ENCODE measurements at places on chromosomes 2 and 18.

DNA sequence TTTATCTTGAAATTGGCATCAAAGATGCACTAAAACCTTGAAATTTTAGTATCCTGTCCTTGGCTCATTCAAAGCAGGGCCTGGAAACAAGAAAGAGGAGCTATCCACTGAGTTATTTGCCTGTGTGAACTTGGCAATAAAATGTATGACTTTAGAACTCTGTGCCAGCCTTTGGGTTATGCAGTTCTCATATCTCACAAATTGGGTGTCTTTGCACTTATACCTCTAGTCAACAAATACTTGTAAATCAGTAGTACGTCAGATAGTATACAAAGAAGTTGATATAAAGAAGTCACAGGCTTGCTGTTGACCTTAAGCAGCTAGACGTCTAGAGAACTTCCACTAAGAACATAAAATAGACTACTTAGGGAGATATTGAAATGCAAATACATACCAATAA lies 1331.9 kb downstream of the DPP10 start:
- DNase-seq, result no peak

GRCh38 chr18:9731380-9731779 lies 23.3 kb downstream of the RAB31 start:
- DNase-seq, result no peak

DNA sequence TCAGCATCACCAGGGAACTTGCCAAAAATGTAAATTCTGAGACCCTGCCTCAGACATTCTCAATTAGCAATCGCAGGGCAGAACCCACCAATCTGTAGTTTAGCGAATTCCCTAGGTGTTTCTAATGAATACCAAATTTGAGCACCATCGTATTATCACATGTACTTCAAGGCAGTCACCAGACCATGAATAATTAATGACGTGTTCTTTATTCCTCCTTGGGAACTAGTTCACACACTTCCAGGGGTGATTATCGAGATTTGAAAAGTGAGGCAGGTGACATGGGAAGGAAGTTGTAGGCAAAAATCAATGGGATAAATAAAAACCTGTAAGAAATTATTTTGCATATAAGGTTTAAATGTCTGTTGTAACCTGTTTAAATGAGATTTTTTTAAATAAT lies 102.5 kb upstream of the CRIM1 start:
- no peak for DNase-seq

DNA sequence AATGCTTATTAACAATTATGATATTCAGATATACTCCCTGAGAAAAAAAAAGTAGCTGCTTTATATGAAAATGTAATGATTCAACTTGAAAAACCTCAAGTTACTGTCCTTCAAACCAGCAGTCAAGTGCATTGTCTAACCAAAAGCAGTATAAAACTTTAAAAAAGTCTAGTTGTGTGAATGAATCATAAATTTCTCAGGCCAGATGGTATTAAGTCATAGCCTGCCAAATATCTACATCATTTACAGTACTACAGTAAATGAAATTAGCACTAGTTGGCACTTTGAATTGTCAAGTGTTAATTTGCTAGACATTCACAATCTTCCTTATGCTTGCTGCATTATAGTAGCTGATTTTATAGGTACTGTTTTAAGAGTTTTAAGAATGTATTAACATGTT lies 85.9 kb downstream of the CBLN2 start:
- no peak for DNase-seq

- DNase-seq, result no peak
Measured at GRCh38 chr2:29253026-29253425, 137.8 kb downstream of the CLIP4 start.

- no peak for DNase-seq
Measured at GRCh38 chr2:118971245-118972122, 29.5 kb downstream of the MARCO start.

- no peak for DNase-seq
Measured at GRCh38 chr18:46378864-46379207, 274.7 kb downstream of the HAUS1 start.

- DNase-seq, result no peak
Measured at GRCh38 chr2:179253226-179253625, 11.4 kb downstream of the SESTD1 start.

- no peak for DNase-seq
Measured at GRCh38 chr18:28127228-28127627, 49.7 kb downstream of the CDH2 start.

- no peak for DNase-seq
Measured at GRCh38 chr2:203660465-203660864, 46.0 kb upstream of the CD28 start.

GRCh38 chr2:12796657-12797056 lies 79.9 kb downstream of the TRIB2 start:
- no peak for DNase-seq

- DNase-seq, result no peak
Measured at GRCh38 chr2:221571551-221572218, 419 bp downstream of the EPHA4 start.

- DNase-seq, result peak; percentile 84
Measured at GRCh38 chr2:85266146-85267041, 61.4 kb downstream of the TGOLN2 start.

DNA sequence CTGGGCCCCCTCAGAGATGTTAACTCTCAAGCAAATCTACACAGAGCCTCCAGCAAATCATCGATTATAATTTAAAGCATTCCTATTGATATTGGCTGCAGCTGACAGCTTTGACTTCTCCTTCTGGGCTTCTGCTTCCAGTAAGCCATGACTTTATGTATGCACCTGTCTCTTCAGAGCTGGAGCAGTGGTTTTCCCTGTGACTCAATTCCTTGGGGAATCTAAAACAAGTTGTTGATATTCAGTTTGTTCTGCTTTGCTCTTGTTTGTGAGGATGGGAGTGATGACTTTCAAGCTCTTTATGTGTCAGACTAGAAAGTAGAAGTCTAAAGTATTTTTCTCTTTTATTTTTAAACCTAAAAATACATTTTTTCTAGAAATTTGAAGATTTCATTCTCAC lies 45.1 kb upstream of the TNP1 start:
- DNase-seq, result no peak

- no peak for DNase-seq
Measured at GRCh38 chr2:24739354-24740025, 53.7 kb downstream of the PTRHD1 start.

GRCh38 chr2:84459944-84460429 lies 907 bp upstream of the SUCLG1 start:
- no peak for DNase-seq

- DNase-seq, result peak; percentile 16
Measured at GRCh38 chr2:96801786-96802595, 14.1 kb upstream of the CNNM3 start.

- DNase-seq, result no peak
Measured at GRCh38 chr2:224969095-224969494, 73.2 kb downstream of the DOCK10 start.

DNA sequence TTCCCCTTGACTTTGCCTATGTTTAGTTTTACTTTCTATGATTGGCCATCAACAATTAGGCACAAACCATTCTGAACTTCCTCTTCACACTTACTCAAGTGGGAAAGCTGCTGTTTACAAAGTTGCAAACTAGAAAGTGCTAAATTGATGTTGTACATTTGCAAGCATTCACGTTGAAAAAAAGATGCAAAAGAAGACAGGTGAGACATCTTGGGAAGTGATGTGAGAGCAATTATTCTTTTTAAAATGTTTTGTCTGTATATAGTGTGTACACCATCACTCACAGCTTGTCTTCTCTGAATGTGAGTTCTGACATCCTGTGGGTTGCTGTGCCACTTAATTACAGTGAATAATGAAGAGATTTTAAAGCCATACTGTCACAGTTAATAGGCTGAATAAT lies 874.1 kb upstream of the LRATD1 start:
- DNase-seq, result no peak

DNA sequence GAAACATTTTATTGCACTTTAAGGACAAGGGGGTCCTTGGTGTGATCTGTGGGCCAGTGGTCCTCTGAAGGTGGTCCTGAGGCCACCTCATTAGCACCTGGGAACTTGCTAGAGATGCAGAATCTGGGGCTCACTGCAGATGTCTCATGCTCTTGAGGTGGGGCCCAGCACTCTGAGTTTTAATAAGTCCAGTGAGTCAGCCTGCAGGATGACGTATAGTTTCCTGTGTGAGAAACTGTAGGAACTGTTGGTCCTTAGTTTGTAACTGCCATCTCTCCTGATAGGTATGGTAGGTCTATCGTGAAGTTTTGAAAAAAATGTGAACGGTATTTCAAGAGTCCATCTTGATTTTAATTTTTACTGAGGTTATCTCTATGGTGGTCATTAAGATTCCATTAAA lies 2.8 kb downstream of the TRPM8 start:
- no peak for DNase-seq

GRCh38 chr2:152598975-152599759 lies 118.1 kb downstream of the PRPF40A start:
- no peak for DNase-seq

GRCh38 chr2:25697559-25698341 lies 24.4 kb upstream of the DTNB start:
- no peak for DNase-seq

- no peak for DNase-seq
Measured at GRCh38 chr2:209236377-209236776, 187.5 kb upstream of the MAP2 start.

- DNase-seq, result no peak
Measured at GRCh38 chr2:16561676-16562075, 104.0 kb downstream of the CYRIA start.

- no peak for DNase-seq
Measured at GRCh38 chr2:212929116-212929515, 222.3 kb downstream of the IKZF2 start.

- DNase-seq, result no peak
Measured at GRCh38 chr18:55252901-55253300, 293.6 kb upstream of the CCDC68 start.

DNA sequence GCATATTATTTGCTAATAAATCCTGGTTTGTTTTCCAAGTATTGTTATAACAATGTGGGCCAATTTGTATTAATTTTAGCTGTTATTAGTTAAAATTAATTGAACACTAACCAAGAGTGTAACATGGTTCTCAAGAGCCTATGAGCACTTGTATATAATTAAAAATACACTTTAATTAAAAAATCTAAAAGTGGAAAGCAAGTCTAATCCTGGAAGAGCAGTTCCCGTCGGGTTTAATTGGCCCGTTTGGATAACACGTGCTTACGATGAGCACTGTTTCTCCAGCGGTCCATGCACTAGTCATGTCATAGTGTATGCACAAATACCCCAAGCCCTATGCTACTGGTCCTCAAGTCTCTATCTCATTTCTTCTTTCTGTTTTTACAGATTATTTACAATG lies 49.0 kb downstream of the DCDC2C start:
- no peak for DNase-seq

GRCh38 chr18:57249179-57249578 lies 102.3 kb downstream of the BOD1L2 start:
- DNase-seq, result no peak

GRCh38 chr2:113175042-113175628 lies 1.4 kb downstream of the PSD4 start:
- peak; percentile 56 for DNase-seq

GRCh38 chr2:64779117-64779690 lies 125.5 kb upstream of the SERTAD2 start:
- no peak for DNase-seq

- no peak for DNase-seq
Measured at GRCh38 chr2:209762563-209762962, 9.1 kb upstream of the UNC80 start.

DNA sequence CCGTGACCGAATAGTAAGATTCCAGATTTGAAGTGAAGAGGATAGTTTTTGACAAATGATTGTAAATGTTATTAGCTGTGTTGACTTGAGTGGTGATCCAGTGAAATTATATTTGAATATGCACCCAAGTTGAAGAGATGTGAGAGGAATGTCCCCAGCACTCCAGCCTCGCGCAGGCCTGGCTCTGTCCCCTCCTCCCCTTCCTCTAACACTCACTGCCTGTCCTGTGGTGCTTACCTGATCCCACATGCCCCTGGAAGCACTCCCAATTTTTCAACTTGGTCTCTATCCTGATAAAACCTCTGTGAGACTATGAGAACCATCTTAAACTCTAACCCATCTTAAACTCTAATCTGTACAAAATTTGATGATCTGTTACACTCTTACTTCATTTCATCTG lies 154.7 kb upstream of the LRP1B start:
- no peak for DNase-seq

DNA sequence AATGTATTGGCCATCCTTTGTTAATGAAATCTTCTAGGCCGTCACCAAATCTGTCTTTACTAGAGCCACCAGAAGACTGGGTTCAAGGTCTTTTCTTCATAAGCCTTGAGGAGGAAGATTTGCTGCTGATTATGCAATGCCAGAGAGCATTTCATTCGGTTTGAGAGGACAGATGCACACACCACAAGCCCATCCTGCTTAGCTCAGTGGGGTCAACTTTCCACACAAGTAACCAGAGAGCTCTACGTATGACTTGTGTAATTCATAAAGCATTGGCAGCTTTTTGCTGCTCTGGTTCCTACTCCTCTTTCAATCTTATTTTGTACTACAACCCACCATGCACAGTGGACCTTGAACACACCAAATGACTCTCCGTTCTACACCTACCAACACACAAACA lies 106.9 kb downstream of the OSR1 start:
- no peak for DNase-seq

DNA sequence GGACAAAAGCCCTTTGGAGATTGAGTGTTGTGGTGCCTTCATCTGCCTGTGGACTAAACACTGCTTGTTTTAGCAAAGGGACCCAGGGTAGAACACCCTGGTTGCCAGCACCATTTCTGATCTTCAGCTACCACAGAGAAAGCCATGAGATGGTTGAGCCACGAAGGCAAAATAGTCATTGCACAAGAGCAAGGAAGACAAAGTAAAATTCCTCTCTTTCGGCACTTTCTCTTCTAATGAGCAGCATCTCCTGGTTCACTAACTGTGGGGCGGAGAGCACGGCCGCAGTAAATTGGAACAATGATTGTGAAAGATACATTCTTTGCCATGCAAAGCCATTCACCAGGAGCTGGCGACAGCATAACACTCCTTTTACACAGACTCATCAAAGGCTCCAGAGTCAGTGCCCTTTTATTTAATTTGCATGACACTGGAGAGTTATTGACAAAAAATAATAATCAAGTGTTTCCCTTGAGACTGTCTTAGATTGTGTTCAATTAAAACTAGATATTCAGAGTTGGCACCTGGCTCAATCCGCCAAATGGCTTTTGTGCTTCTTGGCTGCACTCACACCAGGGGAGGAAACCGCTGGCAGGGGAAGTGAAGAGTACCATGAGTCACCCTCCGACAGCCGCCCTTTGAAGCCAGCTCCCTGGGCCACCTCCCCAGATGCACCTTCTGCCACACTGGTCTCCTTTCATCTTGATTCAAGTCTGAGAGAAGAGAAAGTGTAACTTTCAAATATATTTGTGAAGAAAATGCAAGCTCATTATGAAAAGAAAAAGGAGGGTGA lies 100.5 kb upstream of the MEIS1 start:
- no peak for DNase-seq

Data from stimulated activated CD4-positive, alpha-beta T cell treated with anti-CD3 and anti-CD28 coated beads, TNF-alpha, amount 100 ng/mL, for 48 hours (primary cell).